ENCODE measurements at places on chromosomes 12 and 14.
A peak's percentile ranks its signal among the peaks of the same experiment; 100 is the strongest.

DNA sequence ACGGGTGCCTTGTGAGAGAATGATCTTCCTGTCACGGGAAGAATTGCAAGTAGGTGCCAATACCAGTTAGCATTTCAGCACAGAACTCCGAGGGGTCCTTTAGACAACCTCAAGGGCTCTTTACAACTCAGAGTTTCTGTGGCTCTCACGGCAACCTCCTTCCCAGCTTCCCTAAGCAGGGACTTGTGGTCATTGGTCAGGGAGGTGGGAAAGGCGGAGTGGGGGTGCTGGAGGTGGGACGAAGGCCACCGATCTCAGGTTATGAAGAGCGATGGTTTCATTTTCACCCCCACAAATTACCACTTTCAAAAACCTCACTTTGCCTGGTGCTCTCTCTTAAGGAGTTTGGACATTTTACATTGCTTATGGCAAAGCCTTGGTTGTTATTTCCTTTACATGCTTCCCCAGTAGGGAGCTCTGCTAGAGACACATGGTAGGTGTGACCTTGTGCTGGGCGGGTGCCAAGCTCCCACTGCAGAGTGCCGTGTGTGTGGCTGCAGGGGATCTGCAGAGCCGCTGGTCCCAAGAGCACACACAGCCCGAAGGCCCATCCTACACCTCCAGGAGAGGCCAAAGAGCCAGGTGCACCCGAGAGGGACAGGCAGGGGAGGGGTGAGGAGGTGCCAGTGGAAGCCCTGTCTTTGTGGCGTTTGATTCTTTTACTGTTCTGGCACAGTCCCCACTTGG, 21.4 kb downstream of the BCL2L14 start:
- DNase-seq, result no peak

- peak; percentile 36 for DNase-seq
These were observed 985.7 kb upstream of the FBXO33 start for GRCh38 chr14:40417777-40418401.

- no peak for DNase-seq
These were observed 34.3 kb downstream of the DAD1 start for GRCh38 chr14:22554498-22555383.

DNA sequence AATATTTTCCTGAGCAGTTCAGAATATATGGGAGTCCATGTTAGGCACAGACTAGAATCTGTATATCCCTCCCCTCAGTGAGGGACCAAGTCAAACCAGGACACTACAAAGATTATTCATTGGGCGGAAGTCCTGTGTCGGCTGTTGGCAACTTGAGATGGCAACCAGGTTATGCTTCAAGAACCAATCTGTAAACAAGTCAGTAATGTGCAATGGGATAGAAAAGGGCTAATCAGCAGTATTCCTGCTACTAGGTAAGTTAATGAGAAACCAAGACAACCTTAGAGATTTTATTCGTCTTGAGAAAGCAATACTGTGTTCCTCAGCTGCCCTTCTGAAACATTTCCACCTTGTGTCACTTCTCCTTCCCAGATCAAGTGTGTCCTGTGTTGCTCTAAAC, 26.4 kb downstream of the ARG2 start:
- no peak for DNase-seq

GRCh38 chr12:121595520-121595919, 14.7 kb upstream of the KDM2B start:
- DNase-seq, result no peak

- DNase-seq, result no peak
These were observed 33.3 kb upstream of the NUDT14 start for GRCh38 chr14:105214324-105214915.

GRCh38 chr12:125220404-125221273, 155.4 kb downstream of the AACS start:
- no peak for DNase-seq

DNA sequence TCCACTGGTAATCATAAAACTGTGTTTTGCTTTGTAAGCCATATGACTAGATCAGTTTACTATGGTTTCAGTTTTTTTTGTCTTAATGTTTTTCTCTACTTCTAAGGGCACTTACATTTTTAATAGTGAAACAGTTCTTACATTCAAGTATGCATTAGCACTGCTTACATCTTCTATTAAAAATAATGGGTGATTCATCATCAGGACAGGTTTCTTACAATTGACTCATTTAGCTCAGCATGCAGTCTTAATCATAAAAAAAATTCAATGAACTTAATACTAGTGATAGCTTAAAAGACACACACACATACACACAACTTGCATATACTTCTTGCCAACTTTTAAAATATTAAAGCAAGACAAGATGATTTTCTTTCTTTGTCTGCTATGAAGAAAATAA, 845.7 kb upstream of the USP15 start:
- no peak for DNase-seq

GRCh38 chr14:71591929-71592328, 340.3 kb upstream of the RGS6 start:
- no peak for DNase-seq

GRCh38 chr14:100573002-100573756, 14.0 kb downstream of the BEGAIN start:
- no peak for DNase-seq

DNA sequence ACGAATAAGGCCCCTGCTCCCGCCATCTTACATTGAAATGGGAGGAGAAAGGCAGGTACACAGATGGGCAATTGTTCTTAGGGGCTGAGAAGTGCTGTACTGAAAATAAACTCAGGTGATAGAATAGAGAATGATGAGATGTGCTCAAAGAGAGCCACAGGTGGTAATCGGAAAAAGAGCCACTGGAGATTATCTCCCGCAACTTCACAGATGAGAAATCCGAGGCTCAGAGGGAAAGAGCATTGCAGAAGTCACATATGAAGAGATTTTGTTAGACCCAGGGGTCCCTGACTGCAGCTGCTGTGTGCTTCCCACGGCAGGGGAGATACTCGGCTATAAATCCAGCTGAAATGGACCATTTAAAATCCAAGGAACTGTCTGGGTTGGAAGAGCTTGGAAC, 73.7 kb downstream of the PRIMA1 start:
- DNase-seq, result no peak

- DNase-seq, result no peak
These were observed 465.3 kb downstream of the RAD51B start for GRCh38 chr14:68284834-68285233.

DNA sequence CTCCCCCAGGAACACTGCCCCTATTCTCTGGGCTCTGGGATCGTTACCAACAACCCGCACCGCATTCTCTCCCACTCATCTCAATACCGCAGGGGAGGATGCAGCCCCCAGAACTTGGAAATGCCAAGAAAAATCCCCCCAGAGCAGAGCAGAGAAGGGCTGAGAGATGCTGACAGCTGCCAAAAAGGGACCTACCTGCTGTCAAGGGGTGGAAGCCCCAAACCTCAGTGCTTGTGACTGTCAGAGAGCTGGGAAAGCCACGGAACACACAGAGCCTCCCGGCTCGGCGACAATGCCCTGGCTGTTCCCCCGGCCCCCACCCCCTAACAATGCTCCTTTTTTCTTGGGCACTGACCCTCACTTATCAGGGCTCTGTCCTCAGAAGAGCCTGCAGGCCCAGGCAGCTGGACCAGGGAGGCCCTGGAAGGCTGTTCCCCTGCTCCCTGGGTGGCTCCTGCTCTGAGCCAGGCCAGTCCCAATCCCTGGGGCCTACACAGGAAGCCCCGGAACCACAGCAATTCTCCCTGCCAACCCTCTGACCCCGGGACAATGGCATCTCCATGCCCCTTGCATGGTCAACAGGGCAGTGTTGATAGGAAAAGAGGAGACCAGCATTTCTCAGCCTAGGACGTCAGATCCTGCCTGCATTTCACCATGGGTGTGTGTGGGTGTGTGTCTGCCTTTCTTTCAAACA, 78.9 kb downstream of the ITPK1 start:
- no peak for DNase-seq

DNA sequence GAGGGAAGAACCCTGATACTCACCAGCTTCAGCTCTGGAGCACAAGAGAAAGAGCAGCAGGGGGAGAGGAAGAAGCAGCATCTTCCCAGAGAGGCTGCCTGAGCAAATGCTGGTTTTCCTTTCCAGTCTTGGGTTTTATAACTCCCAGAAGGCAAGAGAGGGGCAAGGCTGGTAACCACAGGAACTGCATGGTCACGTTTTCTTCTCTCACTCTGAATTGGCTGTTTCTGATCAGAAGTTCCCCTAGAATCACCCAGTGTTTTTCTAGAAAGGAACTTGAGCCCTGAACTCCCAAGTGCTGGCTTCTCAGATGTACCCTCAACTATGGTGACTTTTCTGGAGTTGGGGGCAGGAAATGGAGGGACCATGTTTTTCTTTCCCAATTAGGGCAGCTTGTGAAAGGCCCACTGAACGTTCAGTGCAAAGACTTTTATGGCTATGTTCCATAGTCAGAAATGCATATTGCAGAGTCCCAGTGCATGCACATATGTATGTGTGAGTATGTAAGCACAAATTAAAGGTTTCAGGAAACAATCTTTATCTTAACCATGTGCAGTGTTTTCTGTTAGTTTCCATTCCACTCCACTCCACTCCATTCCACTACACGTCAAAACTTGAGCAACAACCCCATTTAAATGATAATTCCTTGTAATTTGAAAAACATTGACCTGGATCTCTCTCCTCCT, at the start of gene CMA1:
Gene CMA1, minus strand, starts transcription at position 111 of the 686 bp plus-strand sequence. Its CDS starts 30 bp downstream, at position 81.
- no peak for DNase-seq

DNA sequence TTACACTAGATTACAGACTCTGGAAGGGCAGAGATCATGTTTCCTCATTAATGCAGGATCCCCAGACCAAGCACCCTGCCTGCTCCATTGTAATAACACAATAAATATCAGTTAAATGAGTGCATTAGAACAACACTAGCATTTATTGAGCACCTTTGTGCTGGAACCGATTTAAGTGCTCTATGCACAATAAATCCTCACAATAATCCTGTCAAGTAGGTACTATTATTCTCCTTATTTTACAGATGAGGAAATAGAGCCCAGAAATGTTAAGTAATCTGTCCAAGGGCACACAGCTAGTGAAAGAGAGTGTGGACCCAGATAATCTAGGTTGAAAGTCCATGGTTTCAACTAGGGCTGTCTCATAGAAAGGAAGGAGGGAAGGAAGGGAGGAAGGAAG, 69.8 kb downstream of the MAP1LC3B2 start:
- DNase-seq, result no peak

DNA sequence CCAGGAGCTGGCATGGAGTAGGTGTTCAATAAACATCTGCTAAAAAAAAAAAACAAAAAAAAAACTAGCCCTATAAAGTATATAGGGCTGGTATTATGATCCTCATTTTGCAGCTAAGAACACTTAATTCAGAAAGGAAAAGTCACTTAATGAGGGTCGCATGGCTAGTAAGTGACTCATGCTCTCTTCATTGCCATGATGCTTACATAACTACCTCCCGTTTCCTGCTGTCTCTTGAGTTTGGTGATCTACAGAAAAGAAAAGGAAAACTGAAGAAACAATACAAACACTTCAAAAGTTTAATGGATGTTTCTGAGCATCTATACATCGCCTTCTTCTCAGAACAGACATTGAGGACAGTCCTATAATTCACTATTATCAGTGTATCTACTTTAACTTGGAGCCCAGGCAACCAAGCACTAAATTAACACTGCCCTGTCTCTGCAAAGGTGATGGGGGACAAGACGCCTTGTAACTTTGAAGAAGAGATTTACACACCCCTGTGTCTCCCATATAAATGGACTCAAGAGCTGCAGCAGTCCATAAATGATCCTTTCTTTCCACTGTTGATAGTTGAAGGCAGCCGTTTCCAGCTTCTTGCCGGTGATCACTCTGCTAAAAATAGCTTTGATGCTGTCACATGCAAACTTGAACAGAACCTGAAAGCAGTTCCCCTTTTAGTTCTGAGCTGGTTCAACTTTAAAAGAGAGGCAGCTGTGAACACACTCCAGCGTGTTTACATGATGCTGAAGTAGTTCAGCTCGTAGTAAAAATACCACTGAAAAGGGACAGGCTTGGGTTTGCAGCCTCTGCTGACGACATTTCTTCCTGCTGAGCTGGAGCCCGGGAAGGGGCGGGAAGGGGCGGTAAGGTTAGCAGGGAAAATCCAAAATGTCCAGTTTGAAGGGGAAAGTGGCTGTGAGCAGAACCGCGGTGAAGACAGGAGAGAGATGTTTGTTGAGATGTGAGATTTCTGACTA, 113.3 kb downstream of the FOXN3 start:
- no peak for DNase-seq

- DNase-seq, result no peak
These were observed 193.6 kb upstream of the NUDT4 start for GRCh38 chr12:93183940-93184671.

- peak; percentile 93 for DNase-seq
These were observed 8.7 kb upstream of the GPR19 start for GRCh38 chr12:12704593-12705230.

DNA sequence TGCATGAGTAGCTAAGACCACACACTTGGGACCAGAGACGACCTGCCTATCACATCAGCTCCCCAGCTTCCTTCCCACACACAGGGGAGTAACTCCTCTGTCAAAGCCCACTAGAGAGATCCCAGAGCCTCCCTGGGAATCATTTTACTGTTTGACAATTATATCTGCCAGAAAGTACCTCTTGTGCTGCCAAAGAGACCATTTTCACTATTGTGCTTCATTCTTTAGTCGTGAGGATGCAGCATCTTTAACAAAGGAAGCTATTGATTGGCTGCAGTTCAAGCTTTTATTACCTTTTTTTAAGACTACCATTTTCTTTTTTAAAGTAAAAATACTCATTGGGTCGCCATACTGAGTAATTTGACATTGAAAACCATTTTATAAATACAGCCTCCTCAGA, 194.5 kb upstream of the RGS6 start:
- no peak for DNase-seq

DNA sequence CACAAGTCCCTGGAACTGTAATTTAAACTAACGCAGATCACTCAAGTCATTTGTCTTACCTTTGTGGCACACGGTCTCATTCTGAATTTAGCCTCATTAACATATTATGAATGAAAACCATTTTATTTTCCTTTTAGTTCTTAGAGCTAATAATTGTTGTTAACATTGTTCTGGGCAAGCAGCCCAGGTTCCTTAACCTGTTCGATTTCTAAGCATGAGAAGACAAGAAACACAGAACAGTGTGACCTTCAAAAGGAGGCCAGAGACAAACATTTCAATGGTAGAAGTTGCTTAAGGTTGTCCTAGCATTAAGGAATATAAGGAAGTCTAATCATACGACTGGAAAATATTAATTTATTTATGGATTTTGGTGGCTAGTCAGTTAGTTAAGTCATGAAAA, 35.2 kb downstream of the PIWIL1 start:
- DNase-seq, result no peak

DNA sequence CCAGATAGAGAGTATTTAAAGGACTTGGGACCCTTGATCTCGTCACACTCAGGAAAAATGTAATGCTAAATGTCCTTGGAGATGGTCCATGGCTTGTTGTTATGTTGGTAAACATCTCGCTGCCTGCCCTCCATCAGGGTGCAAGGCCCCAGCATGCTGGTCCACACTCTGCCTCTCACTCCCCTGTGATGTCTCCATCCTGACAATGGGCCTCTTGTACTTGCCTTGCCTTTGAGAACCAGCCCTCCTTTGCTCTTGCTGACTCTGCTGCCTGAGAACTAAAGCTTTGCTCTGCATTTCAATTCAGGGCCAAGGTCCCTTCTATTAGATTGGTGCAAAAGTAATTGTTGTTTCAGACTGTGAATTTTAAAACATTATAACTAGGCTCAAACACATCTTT, 131.0 kb upstream of the LMNTD1 start:
- DNase-seq, result no peak

- DNase-seq, result no peak
These were observed 59.5 kb downstream of the SEL1L start for GRCh38 chr14:81474148-81474492.

- DNase-seq, result peak; percentile 66
These were observed 12.2 kb upstream of the ITPR2 start for GRCh38 chr12:26845057-26845666.
